Ascending aorta (tissue), 2 donors: ENCODE measurements at places on chromosomes 4 and X.

DNA sequence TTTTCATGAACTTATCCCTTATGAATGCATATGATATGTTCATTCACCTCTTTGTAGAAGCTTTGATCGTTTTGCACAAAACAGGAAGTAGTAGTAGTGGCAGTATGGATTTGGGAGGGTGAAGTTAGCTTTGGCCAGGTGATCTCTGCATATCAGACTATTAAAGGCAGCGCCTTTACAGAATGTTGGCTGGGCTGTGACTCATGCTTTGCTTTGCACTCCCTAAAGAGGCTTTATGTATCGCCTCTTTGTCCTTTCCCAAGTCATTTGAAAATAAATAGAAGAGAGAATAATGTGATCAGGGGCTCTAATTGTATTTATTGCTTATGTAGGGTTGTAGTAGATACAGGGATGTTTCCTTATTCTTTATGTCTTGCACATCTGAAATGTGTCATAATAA is 50.4 kb downstream of the SHROOM3 start:
- DNase-seq = no peak

DNA sequence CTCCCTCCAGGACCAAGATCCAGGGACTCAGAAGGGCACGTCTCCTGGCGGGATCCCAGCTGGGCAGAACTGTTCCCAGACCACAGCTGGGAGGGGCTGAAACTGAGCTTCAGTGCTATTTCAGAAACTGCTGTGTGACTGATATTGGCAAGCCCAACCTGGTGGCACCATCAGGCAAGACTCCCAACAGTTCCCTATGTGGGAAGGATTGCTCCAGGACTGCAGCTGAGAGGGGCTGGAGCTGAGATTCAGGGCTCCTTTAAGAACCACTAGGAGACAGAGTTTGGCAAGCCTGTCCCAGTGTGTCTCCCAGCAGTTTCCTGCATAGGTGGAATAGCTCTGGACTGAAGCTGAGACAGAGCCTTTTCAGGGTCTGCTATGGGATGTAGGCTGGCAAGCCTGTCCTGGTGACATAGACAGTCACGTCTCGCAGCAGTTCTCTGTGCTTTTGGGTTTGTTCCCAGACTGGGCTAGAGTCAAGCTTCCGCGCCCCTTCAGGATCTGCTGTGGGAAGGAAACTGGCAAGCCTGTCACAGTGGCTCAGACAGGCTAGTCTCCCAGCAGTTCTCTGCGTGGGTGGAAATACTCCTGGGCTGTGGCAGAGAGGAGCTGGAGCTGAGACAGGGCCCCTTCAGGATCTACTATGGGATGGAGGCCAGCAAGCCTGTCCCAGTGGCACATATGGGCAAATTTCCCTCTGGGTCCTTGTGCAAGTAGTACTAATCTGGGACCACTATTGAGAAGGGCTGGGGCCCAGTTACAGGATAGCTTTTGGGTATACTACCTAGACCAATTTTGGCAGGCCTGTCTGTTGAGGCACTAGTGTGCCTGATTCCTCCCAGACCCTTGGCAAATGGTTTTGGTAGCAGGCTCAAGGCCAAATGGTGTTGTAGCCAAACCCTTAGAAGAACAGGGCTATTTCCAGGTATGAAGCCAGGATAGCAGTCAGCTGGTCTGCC is 20.2 kb upstream of the MED14 start:
- peak; percentile 74 for DNase-seq

DNA sequence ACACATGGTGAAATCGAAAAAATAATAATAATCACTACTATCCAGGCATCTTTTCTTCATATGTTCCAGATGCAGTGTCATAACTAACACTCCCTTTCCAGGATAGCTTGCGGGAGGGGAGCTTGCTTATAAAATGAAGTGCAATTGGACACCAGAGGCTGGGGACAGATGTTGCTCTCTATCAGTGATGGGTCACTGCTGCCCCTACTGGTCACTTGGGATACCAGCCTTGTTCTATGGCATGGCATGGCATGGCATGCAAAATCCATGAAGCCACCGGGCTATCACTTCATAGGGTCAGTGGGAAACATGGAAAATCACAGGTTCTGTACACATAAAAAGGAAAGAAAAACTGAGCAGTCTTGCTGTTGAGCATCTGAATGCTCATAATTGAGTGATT is 168.1 kb downstream of the GLRA2 start:
- DNase-seq = no peak

GRCh38 chr4:13244444-13244843 is 239.7 kb downstream of the RAB28 start:
- no peak for DNase-seq

- DNase-seq = no peak
These were observed 64.9 kb downstream of the CD99L2 start for GRCh38 chrX:150833454-150834056.

DNA sequence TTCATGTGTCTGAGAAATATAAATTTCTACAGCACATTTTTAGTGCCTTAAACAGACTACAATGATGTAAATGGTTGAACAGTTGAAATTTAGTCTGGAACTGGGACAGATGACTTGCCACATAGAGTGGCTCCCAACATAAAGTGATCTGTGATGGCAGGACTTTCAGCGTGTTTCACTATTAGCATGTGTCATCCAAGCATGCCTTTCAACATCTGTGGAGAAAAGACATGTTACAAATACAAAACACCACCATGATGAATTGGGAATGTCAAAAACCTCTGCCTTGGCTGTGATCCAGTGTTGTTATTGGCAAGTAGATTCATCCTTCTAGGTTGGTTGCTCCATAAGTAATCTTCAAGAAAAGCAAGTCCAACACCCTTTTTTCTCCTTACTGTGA is 348.7 kb downstream of the MAPK10 start:
- no peak for DNase-seq

DNA sequence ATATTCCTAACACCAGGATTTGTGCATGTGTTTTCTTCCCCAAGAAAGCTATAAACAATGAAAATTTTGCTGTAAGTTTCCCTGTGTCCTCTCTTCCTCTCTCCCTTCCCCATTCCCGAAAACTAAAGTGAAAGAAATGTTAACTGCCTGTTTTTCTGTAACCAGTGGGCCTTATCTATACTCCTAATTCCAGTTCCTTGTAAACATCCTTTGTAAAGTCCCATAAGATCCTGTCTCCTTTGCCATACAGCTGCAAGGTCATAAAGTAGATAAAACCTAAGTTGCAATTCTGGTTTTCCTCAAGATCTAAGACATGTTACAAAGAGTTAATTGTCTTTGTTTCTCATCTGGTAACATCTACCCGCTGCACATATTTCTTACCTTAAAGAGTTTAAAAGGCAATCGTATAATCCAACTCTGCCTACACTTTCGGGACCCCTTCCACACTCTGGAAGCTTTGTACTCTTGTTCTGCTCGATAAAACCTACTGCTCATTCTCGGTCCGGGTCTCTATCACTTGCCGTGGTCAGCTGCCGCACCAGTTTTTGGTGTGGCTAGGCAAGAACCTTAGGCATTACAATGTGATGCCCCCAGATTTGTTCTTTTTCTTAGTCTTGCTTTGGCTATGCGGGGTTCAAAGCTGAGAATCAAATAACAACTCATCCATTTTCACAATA is 20.5 kb downstream of the UGT2B7 start:
- no peak for DNase-seq

- no peak for DNase-seq
These were observed 76.6 kb downstream of the ANXA3 start for GRCh38 chr4:78627966-78628678.
